T-helper 2 cell treated with Interferon-gamma antibody and Interleukin-4, amounts not matched to agents 5 μg/mL and 100 μg/mL, for 36 hours (primary cell): ENCODE measurements at places on chromosomes 2 and 18.

- DNase-seq, result no peak
These were observed 1273.6 kb upstream of the SLC39A10 start for GRCh38 chr2:194383401-194383800.

DNA sequence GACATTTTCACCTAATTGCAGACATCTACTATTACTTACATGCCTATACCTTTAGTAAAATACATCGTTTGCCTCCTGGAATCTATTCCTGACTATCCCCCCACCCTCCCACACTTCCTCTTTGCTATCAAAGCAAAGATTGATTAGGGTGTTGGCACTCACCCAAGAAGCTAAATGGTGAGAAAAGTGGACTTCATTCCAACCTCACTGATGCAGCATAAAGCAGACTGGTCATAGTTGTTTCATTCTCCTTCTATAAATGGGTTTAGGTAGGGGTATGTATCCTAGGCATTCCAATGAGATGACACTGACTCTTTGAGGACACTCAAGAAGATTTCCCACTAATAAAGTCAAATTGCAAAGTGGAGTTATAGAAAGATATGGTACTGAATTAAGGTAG lies 97.4 kb downstream of the LRP1B start:
- DNase-seq, result no peak

- no peak for DNase-seq
These were observed 688.0 kb upstream of the ZEB2 start for GRCh38 chr2:145207884-145208283.

- DNase-seq, result no peak
These were observed 36.8 kb upstream of the UNC80 start for GRCh38 chr2:209734805-209735204.

GRCh38 chr2:104939570-104940217 lies 85.8 kb downstream of the POU3F3 start:
- DNase-seq, result no peak

GRCh38 chr2:151729837-151730236 lies 4.4 kb downstream of the NEB start:
- DNase-seq, result no peak

- DNase-seq, result no peak
These were observed 585.8 kb upstream of the CHAC2 start for GRCh38 chr2:53181759-53182158.

GRCh38 chr18:31105733-31106132 lies 3.5 kb upstream of the DSC2 start:
- no peak for DNase-seq

DNA sequence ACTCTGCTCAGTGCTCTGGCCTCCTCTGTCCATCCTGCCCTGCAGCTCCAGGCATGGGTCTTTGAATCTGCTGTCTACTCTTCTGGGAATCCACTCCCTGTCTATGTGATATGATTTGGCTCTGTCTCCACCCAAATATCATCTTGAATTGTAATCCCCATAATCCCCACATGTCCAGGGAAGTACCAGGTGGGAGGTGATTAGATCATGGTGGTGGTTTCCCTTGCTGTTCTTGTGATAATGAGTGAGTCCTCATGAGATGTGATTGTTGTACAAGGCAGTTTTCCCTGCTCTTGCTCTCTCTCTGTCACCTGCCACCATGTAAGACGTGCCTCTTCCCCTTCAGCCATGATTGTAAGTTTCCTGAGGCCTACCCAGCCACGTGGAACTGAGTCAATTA lies 881.8 kb upstream of the ID2 start:
- DNase-seq, result no peak

GRCh38 chr18:46856973-46857372 lies 60.3 kb downstream of the PIAS2 start:
- no peak for DNase-seq

DNA sequence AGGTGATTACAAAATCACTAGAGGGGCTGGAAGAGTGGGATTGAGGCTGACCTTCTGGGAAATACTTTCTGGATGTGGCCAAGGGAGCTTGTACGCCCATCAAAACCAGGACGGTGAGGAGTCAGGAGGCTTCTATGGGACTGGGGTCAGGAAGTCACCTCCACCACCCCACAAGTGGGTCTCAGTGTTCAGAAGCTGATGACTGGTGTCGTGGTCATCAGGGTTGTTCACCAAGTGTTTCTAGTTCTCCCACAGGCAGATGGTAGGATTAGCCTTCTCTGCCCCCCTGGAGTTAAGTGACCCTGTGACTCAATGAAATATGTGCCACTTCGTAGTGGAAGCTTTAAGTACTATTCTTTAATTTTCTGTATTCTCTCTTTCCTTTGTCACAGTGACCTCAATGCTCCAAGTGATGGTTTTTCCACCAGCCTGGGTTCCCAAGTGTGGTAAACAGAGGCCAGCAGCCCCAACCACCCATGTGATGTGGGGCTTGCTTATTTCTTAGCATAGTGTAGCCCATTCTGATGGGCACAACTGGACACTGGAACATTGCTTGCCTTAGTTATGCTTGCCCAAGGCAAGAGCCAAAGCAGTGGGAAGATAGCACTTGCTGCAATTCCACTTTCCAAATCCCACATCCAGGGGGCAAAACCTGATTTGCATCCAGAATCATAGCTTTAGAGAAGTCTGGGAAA lies 258.8 kb downstream of the CYP26B1 start:
- DNase-seq, result no peak

DNA sequence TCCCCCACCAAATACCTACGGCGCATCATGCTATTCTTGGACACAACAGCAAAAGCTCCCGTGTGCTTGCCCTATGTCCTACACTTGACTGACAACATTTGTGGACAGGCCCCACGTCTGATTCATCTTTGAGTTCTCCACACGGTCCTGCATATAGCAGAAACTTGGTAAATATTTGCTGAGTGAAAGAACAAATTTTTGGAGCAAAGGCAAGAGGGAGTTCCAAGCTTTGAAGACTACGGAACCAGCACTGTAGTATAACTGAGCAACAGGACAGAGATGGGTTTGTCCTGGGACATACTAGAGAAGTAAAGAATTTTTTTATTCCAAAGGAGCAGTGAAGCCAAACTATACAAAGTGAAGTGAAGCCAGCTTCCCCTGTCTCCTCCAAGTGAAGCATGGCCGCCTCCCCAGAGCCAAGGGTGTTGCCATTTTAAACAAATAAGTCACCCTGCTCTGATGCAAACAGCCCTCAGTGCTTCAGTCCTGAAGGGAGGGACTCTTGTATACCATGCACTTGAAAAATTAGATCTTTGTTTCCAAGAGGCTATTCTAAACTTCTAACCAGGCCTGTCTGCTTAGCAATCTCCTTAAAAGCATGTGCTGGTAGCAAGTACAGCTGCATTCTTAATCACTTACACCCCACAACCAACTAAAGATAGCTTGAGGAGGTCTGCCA lies 35.9 kb downstream of the SPRED2 start:
- DNase-seq, result no peak

- DNase-seq, result no peak
These were observed 87.4 kb downstream of the ROCK2 start for GRCh38 chr2:11257078-11257477.

DNA sequence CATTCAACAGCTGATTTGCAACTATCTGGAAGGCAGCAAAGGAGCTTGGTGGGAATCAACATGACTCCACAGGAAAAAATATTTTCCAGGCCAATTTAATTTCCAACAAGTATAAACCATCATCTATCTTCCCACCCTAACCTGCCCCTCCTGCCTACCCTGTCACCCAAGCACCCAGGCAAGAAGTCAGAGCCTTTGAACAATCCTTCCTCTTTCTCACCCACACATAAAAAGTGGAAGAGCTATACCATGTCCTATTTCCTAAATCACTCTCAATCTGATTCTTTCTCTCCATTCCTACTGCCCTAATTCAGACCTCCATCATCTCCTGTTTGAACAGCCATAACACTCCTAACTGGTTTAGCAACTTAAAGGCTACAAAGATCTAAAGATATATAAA lies 12.7 kb downstream of the SPIRE1 start:
- no peak for DNase-seq

GRCh38 chr2:136357007-136357380 lies 239.0 kb upstream of the CXCR4 start:
- no peak for DNase-seq

DNA sequence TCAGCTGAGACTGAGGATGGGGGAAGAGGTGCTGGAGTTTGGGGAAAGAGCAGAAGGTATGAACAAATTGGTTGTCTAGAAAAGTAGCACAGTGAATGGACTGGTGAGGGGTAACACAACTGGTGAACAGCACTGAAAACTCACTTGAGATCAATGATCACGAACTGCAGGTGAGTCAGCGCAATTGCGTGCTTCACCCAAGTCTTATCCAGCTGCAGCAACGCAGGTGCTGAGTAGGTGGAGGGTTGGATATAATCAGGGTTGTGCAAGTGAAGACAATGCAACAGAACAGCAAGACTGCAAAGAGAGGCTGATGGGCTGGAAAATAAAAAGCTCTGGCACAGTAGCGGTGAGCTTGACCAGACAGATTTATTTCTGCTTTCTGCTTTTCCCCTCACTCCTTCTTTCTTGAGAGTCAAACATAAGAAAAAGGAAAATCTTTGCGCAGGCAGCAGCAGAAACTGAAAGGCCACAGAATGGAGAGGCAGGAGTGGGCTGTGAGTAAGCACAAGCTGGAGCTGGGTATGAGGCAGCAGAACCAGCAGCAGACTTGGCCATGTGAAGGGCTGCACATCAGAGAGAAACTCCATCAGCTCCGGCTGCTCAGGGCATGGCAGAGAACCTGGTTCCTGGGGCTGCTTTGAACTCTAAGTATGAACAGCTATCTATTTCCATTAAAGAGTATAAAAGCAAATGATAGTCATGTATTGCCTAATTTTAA lies 99.4 kb upstream of the ARL5A start:
- no peak for DNase-seq
